ENCODE measurements at places on chromosomes 4 and X. TPM values are rescaled to one million over a fixed set of nuclear protein-coding genes. Genes with fewer than 3 reads are reported as not detected.

GRCh38 chr4:45897946-45898585 is 225.8 kb downstream of the GABRG1 start:
- H3K27ac ChIP-seq = no peak overlapping the region
- no peaks in the 10 kb centered on the region for H3K4me1 ChIP-seq
- H3K36me3 ChIP-seq = no peaks in the 10 kb centered on the region
- H3K27me3 ChIP-seq = no peaks in the 10 kb centered on the region

DNA sequence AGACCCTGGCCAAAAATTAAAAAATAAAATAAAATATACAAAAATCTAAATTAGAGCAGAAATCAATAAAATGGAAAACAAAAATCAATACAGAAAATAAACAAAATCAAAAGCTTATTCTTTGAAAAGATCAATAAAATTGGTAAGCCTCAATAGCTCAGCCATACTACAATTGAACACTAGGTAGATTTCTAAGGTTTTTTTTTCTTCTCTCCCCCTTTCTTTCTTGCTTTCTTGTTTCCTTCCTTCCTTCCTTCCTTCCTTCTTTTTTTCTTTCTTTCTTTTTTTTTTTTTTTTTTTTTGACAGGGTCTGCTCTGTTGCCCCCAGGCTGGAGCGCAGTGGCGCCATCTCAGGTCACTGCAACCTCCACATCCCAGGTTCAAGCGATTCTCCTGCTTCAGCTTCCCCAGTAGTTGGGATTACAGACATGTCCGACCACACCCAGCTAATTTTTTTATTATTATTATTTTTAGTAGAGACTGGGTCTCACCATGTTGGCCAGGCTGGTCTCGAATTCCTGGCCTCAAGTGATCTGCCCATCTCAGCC is 23.4 kb upstream of the PPP3CA start:
- H3K4me3 ChIP-seq = no peak overlapping the region
- H3K4me1 ChIP-seq = peaks cover 15% of the 10 kb centered on the region
- no peaks in the 10 kb centered on the region for H3K27me3 ChIP-seq
- no peak overlapping the region for H3K27ac ChIP-seq
- no peak for DNase-seq
- H3K36me3 ChIP-seq = no peaks in the 10 kb centered on the region

DNA sequence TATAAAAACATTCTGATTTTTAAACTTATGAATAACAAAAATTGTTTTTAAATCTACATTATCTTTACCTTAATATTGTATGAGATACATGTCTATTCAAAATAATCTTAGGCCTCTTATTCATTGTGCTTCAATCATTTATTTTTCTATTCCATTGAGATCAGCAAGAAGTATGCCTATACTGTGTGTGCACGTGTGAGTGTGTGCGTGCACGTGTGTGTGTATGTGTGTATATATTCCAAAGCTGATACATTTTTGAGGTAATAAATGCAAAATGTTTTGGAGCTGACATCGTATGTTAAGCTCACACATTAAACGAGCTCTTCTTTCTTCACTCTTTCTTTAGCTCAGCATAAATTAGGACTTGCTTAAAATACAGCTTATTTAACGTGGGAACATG is 1701.2 kb upstream of the PCDH10 start:
- no peaks in the 10 kb centered on the region for H3K4me1 ChIP-seq
- no peaks in the 10 kb centered on the region for H3K36me3 ChIP-seq
- DNase-seq = no peak
- no peak overlapping the region for H3K4me3 ChIP-seq
- H3K27me3 ChIP-seq = no peaks in the 10 kb centered on the region
- H3K27ac ChIP-seq = no peak overlapping the region

DNA sequence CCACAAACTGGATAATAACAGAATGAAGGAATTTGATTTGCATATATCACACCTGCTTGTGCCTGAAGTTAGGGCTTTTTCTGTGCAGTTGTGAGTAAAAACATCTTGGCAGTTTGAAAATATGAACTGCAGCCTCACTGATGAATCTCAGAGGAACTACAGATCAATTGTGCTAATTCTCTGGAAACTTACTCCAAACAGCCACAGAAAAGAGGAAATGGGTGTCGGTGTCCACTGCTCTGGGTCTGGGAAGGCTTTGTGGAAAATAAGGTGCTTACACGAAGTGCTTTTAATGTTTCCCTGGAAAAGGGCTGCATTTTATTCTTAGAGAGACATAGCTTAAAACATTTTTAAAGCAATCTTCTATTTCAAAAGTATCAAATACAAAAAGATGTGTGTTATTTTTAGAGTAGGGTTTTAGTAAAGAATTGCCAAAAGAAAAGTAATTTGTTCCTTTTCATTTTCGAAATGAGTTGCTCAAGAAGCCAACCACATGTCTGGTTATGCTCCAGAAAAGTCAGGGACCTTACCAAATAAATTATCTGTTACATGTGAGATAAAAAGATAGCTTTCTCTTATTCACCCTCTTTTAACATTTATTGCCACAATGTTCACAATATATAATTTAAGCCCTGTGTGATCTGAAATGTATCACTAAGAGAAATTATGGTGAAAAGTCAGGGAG is 240.1 kb downstream of the FRAS1 start:
- peaks cover 20% of the 10 kb centered on the region for H3K4me1 ChIP-seq
- no peaks in the 10 kb centered on the region for H3K27me3 ChIP-seq
- H3K27ac ChIP-seq = no peak overlapping the region
- DNase-seq = no peak
- no peaks in the 10 kb centered on the region for H3K36me3 ChIP-seq

Gene TEX13B
- not detected for total RNA-seq
